Germinal center (tissue), 1 donor: ENCODE measurements at places on chromosomes 5 and 9.

DNA sequence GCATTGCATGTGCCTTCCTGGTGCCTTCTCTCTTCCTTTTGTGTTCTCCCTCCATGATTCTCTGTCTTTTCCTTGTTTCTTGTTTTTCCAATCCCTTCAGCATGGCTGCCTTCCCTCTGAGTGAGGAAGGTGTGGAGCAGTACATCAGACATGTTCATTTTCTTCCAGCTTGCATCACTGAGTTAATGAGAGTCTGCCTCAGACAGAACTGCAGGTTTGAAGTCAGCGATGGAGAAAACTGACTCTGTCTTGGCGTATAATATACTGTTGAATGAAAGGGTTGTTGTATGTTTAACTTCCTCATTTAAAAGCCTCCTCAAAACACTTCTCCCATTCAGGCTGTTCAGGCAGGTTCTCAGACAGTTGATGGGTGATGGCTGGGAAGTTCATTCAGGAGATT lies 129.3 kb downstream of the KDM4C start:
- no peak for DNase-seq

DNA sequence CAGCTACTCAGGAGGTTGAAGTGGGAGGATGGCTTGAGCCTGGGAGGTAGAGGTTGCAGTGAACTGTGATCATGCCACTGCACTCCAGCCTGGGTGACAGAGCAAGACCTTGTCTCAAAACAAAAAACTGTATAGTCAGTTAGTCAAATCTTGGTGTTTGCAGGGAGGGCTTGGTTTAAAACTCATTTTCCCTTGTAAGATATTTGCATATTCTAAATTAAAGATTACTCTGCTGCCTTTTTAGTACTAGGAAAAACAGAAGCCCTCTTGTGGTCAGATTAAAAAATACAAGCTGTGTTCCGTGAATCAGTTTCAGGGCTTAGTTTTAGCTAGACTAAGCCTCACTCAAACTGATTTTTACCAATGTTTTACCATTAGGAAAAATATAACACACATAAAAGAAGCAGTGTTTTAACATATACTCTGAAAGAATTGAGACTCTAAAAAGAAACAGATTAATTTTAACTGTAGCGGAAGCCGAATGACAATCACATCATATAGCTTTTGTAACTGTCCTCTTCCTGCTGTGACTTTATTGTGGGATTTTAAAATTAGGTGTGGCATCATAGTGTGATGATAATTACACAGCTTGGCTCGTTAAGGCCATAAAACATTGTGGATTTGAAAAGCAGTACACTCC lies 84.9 kb upstream of the BASP1 start:
- peak; percentile 53 for DNase-seq

GRCh38 chr9:21027295-21027694 lies 4.1 kb downstream of the HACD4 start:
- no peak for DNase-seq

DNA sequence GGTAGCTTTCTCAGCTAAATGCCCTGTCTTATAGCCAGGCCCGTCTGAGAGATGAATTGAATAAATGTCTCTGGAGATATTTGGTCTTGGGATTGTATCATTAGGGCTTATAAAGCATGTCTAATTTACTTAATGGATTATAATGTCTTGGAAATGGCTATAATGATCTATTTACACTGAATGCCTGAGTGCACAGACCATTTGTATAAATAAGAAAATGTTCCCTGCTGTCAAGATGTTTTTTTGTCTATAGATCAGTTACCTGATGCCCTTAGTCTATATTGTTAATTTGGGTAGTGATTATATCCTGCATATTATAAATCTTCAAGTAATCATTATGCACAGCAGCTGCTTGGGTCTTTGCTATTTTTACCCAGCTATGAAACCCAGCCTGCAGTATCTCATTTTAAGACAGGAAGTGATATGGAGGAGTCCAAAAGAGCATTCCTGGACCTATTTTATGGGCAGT lies 112.9 kb upstream of the ACTBL2 start:
- no peak for DNase-seq

DNA sequence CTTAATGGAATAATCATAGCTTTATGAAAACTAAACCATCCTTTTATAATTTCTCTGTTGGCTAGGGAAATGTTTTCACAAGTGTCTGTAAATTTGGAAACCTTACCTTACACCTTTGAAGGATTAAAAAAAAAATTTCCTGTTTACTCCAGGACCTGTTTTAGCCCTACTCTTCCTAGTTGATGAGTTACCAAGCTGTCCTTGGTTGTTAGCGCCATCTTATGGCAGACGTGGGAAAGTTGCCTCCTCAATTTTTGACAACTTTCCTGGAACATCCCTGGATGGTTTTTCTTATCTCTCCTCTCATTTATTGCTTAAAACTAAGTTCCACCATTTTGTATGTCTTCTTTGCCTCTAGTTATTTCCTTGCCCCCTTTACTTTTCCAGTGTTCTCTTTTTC lies 25.7 kb downstream of the ZSWIM6 start:
- no peak for DNase-seq

- no peak for DNase-seq
Measured at GRCh38 chr5:173310861-173311785, 17.1 kb downstream of the STC2 start.
